Common myeloid progenitor, CD34-positive (primary cell): ENCODE measurements at places on chromosomes 1 and 21.

- DNase-seq, result no peak
Measured at GRCh38 chr1:22208268-22208972, 65.5 kb upstream of the WNT4 start.

- DNase-seq, result no peak
Measured at GRCh38 chr1:150793221-150793620, 14.8 kb downstream of the CTSK start.

DNA sequence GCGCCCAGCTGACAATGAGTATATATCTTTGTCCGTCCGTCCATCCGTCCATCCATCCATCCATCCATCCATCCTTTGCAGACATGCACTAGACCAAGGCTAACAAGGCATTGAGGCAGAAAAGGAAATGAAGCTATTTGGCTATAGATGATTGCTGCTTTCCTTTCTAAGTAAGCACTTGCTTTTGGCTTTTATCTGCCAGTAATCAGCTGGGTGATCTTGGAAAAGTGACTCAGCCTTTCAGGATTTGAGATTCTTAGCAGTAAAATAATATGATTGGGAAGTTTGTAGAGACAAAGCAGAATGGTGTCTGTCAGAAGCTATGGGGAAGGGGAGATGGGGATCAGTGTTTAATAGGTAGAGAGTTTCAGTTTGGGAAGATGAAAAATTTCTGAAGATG, 22.7 kb downstream of the ZFYVE9 start:
- no peak for DNase-seq

DNA sequence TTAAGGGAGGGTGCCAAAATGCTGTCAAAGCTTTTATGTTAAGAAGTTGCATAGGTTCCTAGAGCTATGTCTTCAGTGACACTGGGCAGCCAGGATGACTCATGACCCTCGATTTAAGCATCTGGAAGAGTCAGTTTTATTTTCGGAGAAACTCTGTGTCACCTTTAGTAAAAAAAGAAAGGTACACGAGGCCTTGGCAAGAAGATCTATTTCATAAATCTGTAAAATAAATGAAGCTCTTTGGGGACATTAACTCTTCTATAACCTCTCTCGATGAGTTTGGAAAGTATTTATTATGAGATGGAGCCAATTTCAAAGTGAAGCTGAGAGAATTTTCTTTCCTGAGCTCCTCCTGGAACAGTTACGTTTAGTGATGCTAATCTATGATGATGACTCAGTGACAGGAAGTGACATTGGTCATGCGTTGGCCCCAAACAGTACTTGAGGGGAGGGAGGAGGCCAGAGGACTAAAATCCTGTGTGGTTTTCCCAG, 156.5 kb downstream of the HLX start:
- peak; percentile 47 for DNase-seq

DNA sequence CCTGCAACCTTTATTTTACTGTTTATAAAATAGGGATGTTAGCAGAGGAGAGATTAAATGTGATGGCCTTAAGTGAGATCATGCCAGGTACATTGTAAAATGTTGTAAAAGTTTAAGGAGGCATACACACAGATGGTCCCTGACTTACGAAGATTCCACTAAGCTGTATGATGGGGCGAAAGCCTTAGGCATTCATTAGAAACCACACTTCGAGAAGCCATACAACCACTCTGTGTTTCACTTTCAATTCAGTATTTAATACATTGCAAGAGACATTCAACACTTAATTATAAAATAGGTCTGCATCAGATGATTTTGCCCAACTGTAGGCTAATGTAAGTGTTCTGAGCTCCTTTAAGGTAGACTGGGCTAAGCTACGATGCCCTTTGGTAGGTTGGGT, 3.7 kb downstream of the SMPDL3B start:
- no peak for DNase-seq

- no peak for DNase-seq
Measured at GRCh38 chr1:224851848-224852261, 77.6 kb upstream of the DNAH14 start.

DNA sequence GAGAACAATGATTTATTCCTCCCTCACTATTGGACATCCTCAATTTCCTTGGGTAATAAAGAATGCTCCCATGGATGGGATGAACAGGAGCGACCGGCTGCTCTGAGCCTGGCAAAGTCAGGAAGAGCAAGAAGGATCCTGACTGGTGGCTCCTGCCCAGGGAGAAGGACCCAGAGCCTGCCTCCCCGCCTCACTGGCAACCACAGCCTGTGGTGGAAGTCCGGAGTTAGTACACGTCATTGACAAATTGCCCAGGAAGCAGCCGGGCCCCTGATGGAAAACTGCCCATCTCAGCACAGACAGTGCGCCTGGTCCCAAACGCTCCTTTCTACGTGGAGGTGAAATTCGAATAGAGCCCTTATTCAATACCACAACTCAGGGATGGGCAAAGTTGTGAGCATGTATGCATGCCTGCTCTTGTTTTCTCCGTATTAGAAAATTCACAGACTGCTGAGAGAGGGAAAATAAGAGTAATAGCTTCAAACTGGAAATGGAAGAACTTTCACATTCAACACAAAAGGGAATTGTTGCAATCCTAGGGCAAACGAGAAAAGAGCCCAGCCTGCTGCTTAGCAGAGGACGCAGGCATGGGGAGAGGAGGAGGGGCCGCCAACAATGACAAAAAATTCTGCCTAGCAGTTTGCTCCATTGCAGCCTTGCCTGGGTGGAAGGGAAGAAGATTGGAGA, 397.1 kb upstream of the VAMP3 start:
- no peak for DNase-seq

DNA sequence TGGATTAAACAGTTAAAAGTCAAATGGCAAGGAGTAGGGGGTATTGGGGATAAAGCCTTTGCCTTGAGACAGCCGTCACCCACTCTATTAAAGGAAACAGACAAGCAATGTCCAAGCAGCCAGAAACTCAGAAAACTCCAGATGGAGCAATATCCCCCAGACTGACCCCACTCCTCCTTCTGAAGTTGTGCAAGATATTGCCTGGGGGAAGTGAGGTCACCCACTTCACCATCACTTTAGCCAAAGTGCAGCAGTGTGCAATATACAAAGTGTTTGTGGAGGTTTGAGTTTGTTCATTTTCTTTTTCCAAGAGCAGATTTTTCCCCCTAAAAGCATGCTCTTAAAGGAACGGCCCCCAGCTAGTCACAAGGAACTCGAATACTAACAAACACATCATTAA, 125.1 kb downstream of the ETS2 start:
- peak; percentile 67 for DNase-seq

GRCh38 chr1:68919075-68919474, 422.2 kb upstream of the DEPDC1 start:
- DNase-seq, result no peak

DNA sequence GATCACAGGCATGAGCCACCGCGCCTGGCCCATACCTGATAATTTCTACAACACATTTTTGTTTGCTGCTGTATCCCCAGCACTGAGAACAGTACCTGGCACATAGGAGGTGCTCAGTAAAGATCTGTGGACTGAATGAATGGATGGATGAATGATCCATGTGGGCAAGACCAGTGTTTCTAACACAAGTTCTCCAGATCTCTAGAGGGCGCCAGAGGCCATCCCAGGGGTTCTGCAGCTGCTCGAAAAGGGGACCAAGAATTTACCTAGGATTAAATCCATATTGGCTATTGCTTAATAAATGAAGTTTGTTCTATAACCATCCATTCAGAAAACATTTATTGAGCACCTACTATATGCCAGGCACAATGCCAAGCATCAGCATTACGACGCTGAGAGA, 167.7 kb downstream of the ACTL8 start:
- peak; percentile 41 for DNase-seq
